ENCODE measurements at places on chromosomes 11 and 22.

DNA sequence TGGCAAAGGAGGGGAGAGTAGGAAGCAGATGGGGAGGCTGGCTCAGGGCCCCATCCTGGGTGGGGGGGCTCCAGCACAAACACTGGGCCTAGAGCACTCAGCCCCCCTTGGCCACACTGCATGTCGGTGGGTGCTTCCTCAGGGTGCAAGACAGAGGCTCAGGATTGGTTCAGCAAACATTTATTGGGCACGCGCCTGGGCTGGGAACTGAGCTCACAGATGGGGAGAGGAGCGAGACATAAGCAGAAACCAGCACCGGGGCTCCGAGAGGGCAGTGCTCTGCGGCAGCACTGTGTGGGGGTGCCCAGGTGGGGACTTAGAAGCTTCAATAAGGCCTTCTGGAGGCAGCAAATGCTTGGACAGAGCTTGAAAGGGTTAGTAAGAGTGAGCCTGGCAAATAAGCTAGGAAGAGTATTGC is 12.1 kb upstream of the EHD1 start:
- H3K4me1 ChIP-seq = peaks cover 20% of the 10 kb centered on the region
- no peak overlapping the region for H3K4me3 ChIP-seq
- DNase-seq = no peak
- no peaks in the 10 kb centered on the region for H3K27me3 ChIP-seq
- H3K36me3 ChIP-seq = peaks cover 3% of the 10 kb centered on the region

- H3K4me1 ChIP-seq = peaks cover 23% of the 10 kb centered on the region
- no peak for DNase-seq
- H3K36me3 ChIP-seq = peaks cover 83% of the 10 kb centered on the region
- H3K4me3 ChIP-seq = no peak overlapping the region
- H3K27ac ChIP-seq = peak overlapping the region; percentile 29
- H3K27me3 ChIP-seq = no peaks in the 10 kb centered on the region
Observed at GRCh38 chr11:102330231-102330630, 12.9 kb downstream of the BIRC3 start.

GRCh38 chr11:57552479-57552878 is 15.0 kb downstream of the UBE2L6 start:
- peaks cover 78% of the 10 kb centered on the region for H3K36me3 ChIP-seq
- H3K4me3 ChIP-seq = no peak overlapping the region
- H3K27ac ChIP-seq = no peak overlapping the region
- peaks cover 3% of the 10 kb centered on the region for H3K4me1 ChIP-seq

DNA sequence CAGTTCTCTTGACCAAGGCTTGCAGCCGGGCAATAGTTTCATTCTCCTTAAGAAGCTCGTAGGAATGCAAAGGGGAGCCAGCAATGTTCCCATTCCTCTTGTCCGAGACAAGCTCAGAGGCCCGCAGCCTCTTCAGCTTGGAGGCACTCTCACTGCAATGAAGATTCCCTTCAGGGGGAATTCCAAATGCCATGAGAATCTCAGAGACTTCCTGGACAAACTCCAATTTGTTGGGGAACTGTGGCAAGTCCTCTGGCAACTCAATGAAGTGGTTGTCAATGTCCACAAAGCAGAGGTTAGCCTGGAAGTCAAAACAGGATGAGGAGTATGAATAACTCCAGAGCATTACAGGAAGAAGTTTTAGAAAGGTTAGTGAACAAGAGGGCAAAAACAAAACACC is 84.4 kb downstream of the DENND5A start:
- H3K27me3 ChIP-seq = no peaks in the 10 kb centered on the region
- H3K36me3 ChIP-seq = peaks cover 63% of the 10 kb centered on the region
- no peak overlapping the region for H3K27ac ChIP-seq
- no peak for DNase-seq

GRCh38 chr11:36271794-36272407 is 17.3 kb downstream of the COMMD9 start:
- H3K36me3 ChIP-seq = peaks cover 9% of the 10 kb centered on the region
- peaks cover 5% of the 10 kb centered on the region for H3K4me1 ChIP-seq
- no peak for DNase-seq

DNA sequence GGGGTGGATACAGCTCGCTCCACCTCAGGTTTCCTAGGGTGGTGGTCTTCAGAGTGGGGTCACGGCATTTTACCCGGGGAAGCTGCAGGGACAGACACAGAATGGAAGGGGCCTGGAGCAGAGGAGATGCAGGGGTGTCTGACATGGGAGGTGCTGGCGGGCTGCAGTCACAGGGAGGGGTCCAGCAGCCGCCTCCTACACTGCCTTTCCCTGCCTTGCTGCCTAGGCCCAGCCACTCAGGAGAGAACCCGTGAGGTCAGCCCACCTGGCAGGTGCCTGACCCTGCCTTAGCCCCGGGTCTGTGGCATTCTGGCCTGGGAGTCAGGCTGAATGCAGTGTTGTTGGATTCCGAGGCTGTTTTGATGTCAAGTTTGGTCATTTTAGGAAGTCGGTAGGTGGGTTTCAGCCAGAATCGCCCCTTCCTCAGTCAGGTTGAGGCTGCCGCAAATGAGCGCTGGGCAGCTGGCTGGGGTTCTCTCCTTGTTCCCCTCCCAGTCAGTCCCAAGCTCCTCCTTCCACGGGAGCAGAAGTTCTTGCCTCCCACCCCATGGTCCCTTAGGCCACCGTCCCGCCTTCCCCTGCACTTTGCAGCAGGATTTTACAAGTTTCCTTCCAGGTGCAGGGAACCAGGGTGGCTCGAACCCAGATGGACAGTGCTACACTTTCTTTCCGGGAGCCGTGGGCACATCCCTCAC is 294.5 kb downstream of the TBC1D22A start:
- H3K27me3 ChIP-seq = no peaks in the 10 kb centered on the region
- no peak overlapping the region for H3K4me3 ChIP-seq
- H3K36me3 ChIP-seq = no peaks in the 10 kb centered on the region
- no peak overlapping the region for H3K27ac ChIP-seq

DNA sequence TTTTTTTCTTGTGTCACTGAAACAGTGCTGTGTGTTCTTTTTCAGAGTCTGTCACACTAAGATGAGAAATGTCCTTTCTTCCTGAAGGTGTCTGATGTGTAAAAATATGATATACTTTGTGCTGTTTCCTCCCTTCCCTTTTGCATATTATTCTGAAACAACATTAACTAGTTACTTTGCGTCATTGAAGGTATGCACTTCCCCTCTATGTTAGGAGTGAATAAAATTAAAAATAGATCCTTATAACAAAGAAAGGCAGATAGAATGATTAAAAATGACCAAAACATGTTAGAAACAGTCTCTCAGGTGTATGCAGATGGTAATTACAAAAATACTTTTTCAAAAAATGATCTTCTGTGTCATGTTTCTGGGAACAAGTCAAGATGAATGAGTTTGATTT is 1.6 kb upstream of the RAB30 start:
- no peak overlapping the region for H3K4me3 ChIP-seq
- DNase-seq = no peak
- peaks cover 11% of the 10 kb centered on the region for H3K36me3 ChIP-seq
- no peak overlapping the region for H3K27ac ChIP-seq

GRCh38 chr22:35873426-35873825 is 155.2 kb downstream of the RBFOX2 start:
- H3K4me3 ChIP-seq = no peak overlapping the region
- H3K27me3 ChIP-seq = peaks cover 7% of the 10 kb centered on the region
- no peaks in the 10 kb centered on the region for H3K36me3 ChIP-seq
- no peak overlapping the region for H3K27ac ChIP-seq
- no peak for DNase-seq

DNA sequence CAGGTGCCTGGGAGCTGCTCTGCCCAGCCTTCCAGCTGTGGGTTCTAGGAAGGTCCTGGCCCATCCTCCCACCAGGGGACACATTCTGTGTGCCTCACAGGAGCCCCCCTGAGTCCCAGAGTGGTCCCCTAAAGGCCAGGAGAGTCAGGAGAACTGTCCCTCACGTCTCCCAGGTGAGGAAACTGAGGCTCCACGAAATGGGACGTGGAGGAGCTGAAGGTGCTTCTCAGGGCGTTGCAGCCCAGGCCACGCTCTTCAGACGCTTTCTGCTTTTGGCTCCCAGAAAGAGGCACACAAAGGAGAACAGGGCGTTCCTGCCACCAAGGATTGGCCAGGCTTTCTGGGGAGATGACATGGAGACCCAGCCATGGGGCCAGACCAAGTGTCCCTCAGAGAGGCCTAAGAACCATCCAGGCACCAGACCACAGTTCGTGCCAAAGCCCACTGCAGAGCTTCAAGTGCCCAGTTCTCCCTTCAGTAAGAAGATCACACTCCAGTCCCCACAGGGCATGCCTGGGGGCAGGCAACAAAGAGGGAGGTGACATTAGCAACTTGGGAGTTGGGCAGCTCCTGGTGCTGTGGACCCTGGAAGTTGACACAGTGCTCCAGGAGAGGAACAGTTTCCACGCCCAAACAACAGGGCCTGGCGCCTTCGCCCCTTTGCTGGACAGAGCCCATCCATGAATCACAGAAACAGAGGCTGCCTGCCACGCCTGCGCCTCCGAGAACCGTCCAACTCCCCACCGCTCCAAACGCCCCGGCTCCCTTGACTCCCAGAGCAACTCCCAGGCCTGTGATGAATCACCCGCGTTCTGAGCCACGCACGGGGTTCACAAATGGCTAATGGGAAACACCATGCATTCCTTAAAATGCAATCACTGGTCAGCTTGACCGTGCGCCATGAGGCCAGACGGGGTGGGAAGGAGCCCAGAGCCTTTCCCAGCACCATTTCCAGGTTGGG is 589.2 kb downstream of the BRD1 start:
- no peaks in the 10 kb centered on the region for H3K27me3 ChIP-seq
- DNase-seq = peak; percentile 5
- no peaks in the 10 kb centered on the region for H3K4me1 ChIP-seq

DNA sequence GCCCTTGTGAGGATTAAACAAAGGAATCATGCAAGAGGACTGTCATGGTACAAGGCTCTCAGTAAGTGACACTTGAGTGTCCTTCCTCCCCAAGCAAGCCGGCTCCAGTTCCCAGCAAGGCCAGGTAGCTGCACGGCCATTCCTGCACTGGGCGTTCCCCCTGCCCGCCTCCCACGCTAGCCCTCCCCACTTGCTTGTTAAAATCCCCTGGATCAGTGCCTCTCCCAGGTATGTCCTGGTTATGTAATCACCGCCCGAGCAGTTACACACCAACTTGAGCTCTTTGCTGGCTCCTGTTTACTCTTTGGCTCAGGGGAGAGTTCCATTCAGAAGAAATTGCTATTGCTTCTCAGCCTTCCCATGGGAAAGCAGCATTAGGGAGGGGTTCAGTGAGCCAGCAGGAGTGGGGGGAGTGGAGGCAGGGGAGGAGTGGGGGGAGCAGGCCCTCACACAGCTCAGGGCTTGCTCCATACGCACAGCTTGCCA is 19.4 kb upstream of the MYEOV start:
- no peak for DNase-seq
- H3K4me1 ChIP-seq = no peaks in the 10 kb centered on the region
- no peaks in the 10 kb centered on the region for H3K36me3 ChIP-seq

DNA sequence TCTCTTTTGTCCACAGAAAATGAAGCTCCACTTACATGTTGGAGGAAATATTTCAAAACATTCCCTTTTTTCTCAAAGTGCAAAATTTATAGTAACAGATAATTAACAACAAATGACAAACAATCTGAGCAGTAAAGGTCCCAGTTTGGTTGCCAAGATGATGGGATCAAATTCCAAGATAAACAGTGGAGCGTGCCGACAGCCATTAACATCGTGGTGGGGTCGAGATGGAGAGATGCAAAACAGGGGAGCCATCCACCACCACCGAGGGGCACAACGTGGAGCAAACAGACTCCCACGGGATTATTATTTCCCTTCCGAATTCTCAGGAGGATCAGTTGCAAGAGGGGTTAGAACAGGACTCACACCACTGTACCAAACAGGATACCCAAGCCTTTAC is 17.2 kb downstream of the MPPED2 start:
- no peak overlapping the region for H3K4me3 ChIP-seq
- no peak overlapping the region for H3K27ac ChIP-seq
- no peaks in the 10 kb centered on the region for H3K27me3 ChIP-seq
- H3K4me1 ChIP-seq = no peaks in the 10 kb centered on the region
- no peaks in the 10 kb centered on the region for H3K36me3 ChIP-seq
- no peak for DNase-seq

- peaks cover 3% of the 10 kb centered on the region for H3K27me3 ChIP-seq
- no peak overlapping the region for H3K4me3 ChIP-seq
- H3K27ac ChIP-seq = no peak overlapping the region
- peaks cover 23% of the 10 kb centered on the region for H3K36me3 ChIP-seq
- DNase-seq = no peak
Observed at GRCh38 chr11:121048464-121049233, 24.7 kb downstream of the TBCEL start.

DNA sequence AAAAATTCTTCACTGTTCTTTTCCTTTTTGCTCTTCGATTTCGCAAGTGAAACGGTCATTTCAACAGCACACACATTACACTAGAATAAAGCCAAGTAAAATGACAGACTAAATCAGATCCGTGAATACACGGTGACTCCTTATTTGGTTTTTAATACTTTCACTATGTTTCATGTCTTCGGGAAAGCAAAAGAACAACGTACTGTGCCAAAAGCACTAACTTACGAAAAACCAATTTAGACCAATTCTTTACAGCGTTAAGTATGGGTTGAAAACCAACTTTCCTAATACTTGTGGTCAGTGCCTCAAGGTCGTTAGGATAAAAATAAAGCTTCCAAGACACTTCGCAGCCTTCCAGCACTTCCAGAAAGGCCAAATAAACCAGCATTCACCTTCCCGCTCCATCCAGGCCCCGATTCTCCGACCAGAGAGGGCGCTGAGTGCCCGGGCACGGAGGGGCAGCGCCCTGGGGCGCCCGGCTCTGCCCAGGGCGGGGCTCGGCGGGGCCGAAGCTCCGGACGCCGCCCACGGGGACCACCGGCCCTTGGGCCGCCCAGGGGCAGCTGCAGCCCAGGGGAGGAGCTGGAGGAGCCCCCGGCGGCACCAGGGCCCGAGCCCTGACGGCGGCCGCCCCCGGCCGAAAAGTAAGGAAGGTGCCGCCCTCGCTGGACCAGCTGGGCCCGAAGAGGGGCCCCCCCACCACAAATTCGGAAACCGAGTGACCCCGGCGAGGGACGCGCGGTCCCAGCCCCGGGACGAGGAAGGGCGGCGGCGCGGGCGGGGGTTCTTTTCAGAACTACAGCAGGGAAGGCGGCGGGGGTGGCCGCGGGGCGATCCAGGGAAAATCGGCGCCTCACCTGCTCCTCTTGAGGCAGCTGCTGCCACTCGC is 499 bp downstream of the ATL3 start:
- peaks cover 27% of the 10 kb centered on the region for H3K4me1 ChIP-seq
- H3K27ac ChIP-seq = peak overlapping the region; percentile 80
- no peaks in the 10 kb centered on the region for H3K27me3 ChIP-seq
- peaks cover 19% of the 10 kb centered on the region for H3K36me3 ChIP-seq

GRCh38 chr11:120378474-120378873 is 42.3 kb downstream of the ARHGEF12 start:
- no peak for DNase-seq
- no peaks in the 10 kb centered on the region for H3K4me1 ChIP-seq
- H3K4me3 ChIP-seq = no peak overlapping the region
- H3K27me3 ChIP-seq = peaks cover 35% of the 10 kb centered on the region

GRCh38 chr11:57322256-57323166 is 2.2 kb downstream of the TNKS1BP1 start:
- DNase-seq = no peak
- H3K27me3 ChIP-seq = no peaks in the 10 kb centered on the region
- H3K4me3 ChIP-seq = peak overlapping the region; percentile 65
- H3K27ac ChIP-seq = peak overlapping the region; percentile 40
- H3K36me3 ChIP-seq = peaks cover 25% of the 10 kb centered on the region

GRCh38 chr11:126217491-126217890 is 5.9 kb downstream of the FAM118B start:
- DNase-seq = no peak
- H3K4me1 ChIP-seq = peaks cover 19% of the 10 kb centered on the region
- H3K27ac ChIP-seq = no peak overlapping the region
- H3K36me3 ChIP-seq = no peaks in the 10 kb centered on the region
- no peak overlapping the region for H3K4me3 ChIP-seq
- H3K27me3 ChIP-seq = no peaks in the 10 kb centered on the region

Measured in activated T-helper 2 cell treated with anti-CD3 and anti-CD28 coated beads, Interferon-gamma antibody, Interleukin-2, Interleukin-4, amounts not matched to agents 10 μg/mL and 5 μg/mL and 100 μg/mL, durations not matched to agents 14 hours and 24 hours and 36 hours (primary cell).